Mucosa of gallbladder (tissue), 1 donor: ENCODE measurements at places on chromosomes 1 and 21. TPM values are rescaled to one million over a fixed set of nuclear protein-coding genes. Genes with fewer than 3 reads are reported as not detected.

OR2T2 gene
- not detected for total RNA-seq

OR2L13 gene
- not detected for total RNA-seq

TMOD4 gene
- 0.78 TPM for total RNA-seq

LAMTOR2 gene
- 77.0 TPM for total RNA-seq

PROK1 gene
- total RNA-seq = 0.40 TPM

DPT gene
- total RNA-seq = 30.7 TPM

KRTAP19-3 gene
- not detected for total RNA-seq

C2CD2 gene
- total RNA-seq = 30.8 TPM

ATP1A2 gene
- 18.6 TPM for total RNA-seq

CENPF gene
- total RNA-seq = 3.5 TPM

LRRIQ3 gene
- 0.95 TPM for total RNA-seq

S100A1 gene
- 3.3 TPM for total RNA-seq

CYP2J2 gene
- 14.6 TPM for total RNA-seq

MPL gene
- not detected for total RNA-seq

DNA sequence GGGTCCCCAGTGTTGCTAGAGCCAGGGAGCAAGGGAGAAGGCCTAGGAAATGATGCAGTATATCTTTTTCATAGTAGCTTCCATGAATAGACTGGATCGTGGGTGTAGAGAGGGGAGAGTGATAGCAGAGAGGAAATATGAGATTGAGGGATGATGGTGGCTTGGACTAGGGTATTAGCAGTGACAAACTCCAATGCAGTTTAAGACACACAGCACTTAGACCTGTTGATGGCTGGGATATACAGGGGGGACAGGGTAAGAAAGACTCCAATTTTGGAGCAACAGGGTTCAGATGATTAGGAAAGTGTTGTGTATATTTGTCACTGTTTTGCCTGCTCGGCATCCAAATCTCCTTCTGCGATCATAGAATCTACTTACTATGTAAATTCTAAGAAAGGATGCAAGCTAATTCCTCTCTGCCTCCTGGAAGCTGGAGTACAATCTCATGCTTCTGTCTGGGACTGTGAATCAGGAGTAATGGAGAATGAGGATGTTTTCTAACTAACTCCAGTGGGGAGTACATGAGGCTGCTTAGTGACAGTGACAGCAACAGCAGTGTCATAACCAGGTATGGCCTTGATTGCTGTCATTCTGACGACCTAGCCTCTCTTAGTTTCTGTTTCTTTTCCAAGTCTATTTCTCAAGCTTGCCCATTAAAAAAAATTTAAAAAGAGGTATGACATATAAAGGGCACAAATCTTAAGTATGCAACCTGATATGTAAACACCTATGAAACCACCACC, 47.5 kb downstream of the SYDE2 start:
- no peak for DNase-seq

DNA sequence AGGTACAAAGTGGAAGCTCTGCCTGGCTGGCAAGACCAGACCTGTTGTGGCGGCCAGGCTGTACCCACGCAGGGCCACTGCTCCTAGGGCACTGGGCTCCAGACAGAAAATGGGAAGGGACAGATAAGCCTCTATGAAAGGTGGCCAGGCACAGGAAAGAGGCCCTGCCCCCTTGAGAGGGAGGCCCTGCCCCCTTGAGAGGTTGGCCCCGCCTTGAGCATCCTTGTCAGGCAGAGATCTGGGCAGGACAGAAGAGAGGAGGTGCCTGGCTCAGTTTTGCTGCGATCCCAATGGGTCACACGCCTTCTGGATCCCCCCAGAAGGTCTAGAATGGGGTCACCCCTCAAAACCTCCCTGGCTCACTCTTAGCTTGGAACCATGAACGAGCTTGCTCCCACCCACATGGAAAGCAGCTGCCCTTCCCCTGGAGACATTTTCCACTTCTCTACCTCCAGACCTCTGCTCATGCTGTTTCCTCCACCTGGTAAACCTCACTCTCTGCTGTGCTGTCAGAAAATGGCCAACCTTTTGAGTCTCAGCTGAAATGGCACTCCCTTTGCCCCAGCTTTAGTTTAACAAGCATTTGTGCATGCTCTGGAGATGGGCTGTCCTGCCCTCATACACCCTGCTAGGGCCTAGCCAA, 17.5 kb upstream of the ECE1 start:
- DNase-seq = no peak

GRCh38 chr1:193222056-193222615, 35.7 kb upstream of the B3GALT2 start:
- no peak for DNase-seq

- no peak for DNase-seq
Measured at GRCh38 chr1:1974834-1975233, 28.8 kb downstream of the CFAP74 start.

GRCh38 chr1:44832056-44832705, 10.9 kb downstream of the PTCH2 start:
- DNase-seq = no peak

- no peak for DNase-seq
Measured at GRCh38 chr1:147654511-147654910, 15.8 kb downstream of the ACP6 start.

DNA sequence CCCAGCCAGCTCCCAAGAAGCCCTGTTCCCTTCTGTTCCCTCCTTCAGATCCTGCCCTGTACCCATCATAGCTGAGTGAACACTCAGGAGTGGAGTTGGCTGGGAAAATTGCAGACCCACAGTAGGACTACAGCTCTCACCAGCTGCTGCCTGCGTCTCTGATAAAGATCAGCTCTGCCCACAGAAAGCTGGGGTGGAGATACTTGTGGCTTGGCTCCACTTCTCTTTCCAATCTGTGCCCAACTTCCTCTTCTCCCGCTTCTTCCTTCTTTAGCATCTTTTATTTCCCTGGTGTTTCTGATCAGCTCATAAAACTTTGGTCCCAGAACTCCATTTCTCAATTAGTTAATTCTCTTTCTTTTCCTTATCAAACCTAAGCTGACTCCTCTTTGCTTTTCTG, 5.5 kb upstream of the CD1A start:
- no peak for DNase-seq

DNA sequence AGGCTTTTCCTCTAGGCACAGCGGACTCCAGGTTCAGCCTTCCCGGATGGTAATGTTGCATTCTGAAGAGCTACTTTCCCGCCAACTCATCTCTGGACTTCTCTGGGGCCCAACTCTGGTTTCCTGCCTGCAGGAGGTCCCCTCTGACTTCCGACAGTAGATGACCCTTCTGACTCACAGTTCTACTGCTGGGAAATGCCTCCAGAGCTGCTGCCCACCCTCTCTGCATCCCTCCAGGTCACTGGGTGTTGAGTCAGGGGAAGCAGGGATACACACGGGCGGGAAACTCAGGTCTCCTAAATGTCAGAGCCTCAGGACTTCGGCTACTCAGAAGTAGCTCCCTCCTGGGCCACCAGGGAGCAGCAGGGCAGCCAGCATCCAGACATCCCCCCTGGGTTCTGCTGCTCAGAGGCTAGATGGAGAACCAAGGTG, 2.1 kb upstream of the KIF21B start:
- no peak for DNase-seq

- DNase-seq = no peak
Measured at GRCh38 chr1:167509587-167509986, 8.7 kb downstream of the CD247 start.

DNA sequence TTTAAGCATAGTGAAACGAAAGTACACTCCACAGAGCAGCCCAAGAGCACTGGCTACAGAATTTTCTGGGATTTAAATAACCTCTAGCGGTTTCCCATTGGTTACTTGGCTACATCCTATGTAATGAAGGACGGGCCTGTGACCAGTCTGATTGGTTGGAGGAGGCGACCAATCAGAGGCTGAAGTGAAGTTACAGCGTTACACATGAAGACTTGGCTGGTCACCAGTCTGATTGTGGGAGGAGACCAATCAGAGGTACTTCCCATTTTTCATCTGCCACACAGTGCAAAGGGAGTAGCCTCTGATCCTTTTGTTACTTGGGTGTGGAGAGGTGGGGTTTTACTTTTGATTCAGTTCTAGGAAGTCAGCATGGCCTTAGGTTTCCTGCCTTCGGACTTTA, 142.7 kb upstream of the SERTAD4 start:
- no peak for DNase-seq

- DNase-seq = no peak
Measured at GRCh38 chr1:158506369-158506987, 34.5 kb downstream of the OR10R2 start.

DNA sequence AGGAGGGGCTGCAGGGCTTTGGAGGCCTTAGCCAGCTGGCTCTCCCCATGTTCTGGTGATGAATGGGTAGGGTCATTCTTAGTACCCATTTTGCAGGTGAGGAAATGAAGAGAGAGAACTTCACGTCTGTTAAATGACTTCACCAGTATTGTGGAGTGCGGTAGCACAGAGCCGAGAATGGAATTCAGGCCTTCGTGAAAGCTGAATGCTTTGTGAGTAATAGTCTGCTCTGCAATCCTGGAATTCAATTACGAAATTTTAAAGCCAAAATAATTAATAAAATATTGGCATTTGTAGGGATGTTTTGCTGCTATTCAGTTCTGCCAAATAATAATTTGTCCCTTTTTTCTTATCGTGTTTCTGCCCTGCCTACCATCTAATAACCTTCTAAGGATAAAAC, 197.7 kb downstream of the GREM2 start:
- DNase-seq = no peak

- DNase-seq = no peak
Measured at GRCh38 chr1:176379626-176380339, 83.2 kb upstream of the PAPPA2 start.

- no peak for DNase-seq
Measured at GRCh38 chr1:211738691-211739301, 63.4 kb upstream of the NEK2 start.

DNA sequence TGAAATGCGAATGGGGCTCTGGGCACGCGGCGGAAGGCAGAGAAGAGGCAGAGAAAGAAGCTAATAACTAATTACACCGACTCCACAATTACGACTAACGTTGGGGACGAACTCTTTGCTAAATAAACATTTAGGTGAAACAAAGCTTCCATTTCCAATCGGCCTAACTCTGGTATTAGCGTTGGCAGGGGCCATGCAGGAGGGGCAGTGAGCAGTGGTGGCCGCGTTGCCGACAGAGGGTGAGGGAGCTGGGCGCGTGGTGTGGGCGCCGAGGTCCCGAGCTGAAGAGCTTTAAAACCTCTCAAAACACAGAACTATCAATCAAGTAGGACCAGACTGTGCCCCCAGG, 553 bp upstream of the NDUFV3 start:
- no peak for DNase-seq

GRCh38 chr1:26302733-26303405, 3.6 kb downstream of the UBXN11 start:
- DNase-seq = no peak

GRCh38 chr1:227242811-227243682, 75.2 kb downstream of the CDC42BPA start:
- no peak for DNase-seq

DNA sequence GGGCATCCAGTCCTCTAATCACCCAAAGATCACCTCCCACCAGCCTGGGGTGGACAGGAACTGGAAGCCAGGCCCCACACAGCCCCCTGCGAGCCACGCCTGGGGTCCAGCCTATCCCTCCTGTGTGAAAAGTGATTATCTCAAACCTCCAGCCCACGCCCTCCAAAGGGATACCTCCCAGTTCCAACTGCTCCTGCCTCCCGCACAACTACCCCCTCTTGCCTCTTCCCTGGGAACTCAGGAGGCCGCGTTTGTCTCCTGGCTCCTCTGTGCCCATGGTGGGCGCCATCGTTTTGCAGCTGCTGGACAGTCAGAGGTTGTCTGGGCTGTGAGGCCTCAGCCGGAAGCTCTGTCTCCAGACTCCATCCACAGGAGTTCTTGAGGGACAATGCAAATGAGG, 305.9 kb downstream of the AJAP1 start:
- no peak for DNase-seq
